ENCODE measurements at places on chromosomes 6 and 20.
A peak's percentile ranks its signal among the peaks of the same experiment; 100 is the strongest.

DNA sequence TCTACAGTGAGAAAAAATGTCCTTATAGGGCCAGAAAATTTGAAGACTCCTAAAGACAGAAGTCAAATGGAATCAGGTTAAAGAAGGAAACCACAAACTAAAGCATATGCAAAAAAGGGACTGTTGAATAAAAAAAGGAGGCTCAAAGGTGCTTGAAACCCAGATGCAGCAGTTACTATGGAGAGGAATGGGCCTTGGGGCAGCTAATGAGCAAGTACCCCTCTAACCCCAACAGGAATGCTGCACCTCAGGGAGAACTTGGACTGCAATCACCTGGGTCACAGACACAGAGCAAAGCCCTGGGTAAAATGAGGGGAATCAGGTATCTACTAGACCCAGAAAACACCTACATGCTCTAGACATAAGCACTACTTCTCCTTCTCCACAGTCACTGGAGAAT is 313.9 kb downstream of the UBE3D start:
- DNase-seq = no peak

DNA sequence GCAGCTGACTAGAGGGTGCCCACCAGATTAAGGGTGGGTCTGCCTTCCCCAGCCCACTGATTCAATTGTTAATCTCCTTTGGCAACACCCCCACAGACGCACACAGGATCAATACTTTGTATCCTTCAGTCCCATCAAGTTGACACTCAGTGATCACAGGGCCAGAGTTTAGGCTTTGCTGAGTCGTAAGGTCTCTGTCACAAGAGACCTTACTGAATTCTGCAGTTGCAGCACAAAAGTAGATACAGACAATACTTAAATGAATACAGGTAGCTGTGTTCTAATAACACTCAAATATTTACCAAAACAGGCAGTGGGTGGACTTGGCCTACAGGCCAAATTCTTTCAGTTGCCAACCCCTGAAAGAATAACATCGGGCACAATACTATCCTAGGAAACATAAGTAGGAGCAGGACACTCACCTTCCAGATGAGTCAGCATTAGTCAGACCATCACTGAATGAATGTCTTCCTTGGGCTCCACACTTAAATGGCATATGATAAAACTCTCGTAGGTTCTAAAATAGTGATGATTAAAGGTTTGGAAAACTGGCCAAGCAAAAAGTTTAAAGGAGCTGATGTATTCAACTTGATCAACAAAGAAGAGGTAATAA is 190.0 kb downstream of the UBE3D start:
- peak; percentile 75 for DNase-seq

DNA sequence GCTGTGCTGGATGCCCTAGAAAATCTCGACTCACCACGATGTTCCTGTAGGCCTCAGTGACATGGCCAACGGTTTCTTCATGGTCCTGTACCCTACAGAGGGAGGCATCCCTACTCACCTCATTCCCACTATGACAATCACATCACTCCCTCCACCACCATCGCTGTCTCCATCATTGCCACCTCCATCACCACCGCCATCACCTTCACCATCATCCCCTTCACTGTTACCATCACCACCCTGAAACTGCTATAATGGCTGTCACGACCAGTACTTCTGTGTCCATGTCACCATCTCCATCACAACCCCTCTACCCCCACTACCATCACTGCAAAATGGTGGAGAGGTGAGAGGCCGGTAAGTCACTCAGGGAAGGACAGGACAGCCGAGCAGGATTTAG is 29.8 kb upstream of the MRPS18A start:
- no peak for DNase-seq

GRCh38 chr6:96792561-96793190 is 44.6 kb downstream of the GPR63 start:
- no peak for DNase-seq

DNA sequence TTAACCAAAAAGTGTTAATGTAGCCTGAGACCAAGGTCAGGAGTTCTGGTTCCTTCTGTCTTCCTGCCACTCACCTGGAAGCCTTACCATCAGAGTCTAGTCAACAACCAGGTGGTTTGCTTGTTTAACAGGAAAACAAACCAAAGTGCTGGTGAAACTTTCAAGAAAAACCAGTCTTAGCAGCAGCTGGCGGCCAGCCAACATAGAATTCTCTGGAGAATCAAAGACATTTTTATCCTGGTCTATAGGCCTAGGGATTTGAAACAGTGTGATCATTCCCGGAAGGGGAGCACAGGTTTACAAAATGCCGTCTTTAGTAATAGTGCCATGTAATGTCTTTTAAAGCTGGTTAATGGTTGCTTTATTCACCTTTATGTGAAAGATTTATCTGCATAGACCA is 146.6 kb upstream of the AKIRIN2 start:
- no peak for DNase-seq

GRCh38 chr6:36227379-36228228 is 31.1 kb downstream of the BRPF3 start:
- DNase-seq = no peak

GRCh38 chr6:120869397-120869796 is 464.9 kb downstream of the TBC1D32 start:
- no peak for DNase-seq

DNA sequence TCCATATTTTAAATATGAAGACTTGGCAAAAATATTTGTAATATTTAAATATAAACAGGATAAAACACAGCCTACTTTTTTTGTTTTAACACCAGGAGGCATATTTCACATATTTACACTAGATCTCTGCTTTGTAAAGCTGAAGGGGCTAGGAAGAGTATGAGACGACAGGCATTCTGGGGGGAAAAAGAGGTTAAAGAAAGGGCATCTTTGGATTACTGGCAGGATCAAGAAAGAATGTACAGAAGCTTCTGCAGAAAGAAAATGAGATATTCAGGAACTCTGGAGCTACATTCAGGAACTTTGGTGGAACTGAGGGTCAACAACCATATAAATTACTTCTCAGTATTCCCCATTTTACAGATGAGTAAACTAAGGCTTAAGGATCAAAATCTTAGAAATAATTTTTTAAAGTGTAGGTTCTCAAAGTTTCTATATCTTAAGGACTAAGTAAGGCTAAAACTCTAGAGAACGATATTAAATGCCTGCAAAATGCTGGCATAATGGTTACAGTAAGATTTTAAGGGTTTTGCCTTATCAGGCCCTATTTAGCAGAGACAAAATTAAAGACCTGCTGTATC is 156.5 kb downstream of the CDK19 start:
- no peak for DNase-seq

GRCh38 chr6:170253910-170254269 is 37.0 kb downstream of the DLL1 start:
- DNase-seq = no peak

DNA sequence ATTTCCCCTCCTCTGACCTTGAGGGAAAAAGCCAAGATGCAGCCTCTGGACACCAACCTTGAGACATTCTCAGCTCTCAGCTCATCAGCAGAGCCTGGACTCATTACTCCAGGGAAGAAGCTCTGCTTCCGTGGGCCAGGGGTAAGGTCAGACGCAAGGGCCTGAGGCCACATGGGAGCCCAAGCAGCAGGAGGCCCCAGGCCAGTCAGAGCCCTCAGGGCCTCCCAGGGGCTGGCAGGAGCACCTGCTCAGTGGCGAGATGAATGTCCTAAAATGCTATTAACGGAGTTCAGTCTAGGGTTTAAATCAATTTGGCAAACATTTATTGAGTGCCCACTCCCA is 208.6 kb downstream of the ERMARD start:
- no peak for DNase-seq

DNA sequence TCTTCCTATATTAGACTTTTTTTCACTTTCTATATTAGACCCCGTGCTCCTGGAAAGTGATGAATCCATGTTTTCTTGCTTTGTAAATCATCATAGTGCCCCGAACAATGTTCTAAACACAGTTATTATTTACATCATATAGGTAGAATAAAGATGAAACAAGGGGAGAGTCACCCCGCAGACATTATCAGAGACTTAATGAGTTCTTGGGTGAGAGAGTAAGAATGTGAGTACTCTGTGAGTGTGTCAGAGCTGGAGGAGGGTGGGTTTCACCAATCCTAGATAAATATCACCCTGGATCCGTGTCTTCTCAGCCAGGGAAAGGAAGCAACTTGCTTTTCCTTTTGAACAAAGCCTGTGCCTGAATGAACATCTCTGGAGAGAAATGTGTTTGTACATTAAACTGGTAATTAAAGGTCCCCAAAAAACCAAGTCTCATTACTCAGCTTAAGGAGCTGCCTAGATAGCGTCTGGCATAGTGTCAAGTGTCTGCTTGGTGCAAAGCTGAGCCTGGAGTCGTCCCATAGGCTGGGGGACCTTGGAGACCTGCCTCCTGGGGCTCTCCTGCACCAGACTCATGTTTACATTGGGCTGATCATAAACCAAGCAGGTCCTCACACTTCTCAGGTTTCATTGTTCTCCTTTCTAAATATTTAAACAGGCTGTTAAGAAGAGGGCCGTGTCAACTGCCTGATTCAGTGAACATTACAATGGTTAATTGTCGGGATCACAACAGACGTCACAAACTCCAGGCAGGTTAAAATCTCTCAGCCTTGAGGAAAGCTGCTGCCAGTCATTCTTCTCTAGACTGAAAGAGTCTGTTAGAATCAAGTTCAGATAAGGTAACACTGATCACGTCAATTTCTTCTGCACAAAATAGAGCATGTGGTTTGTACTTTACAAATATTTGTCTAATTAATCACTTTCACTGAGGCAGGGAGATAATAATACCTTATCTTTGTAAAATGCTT is 179.7 kb upstream of the MYLIP start:
- no peak for DNase-seq

- no peak for DNase-seq
These were observed 179.0 kb upstream of the MAP3K7 start for GRCh38 chr6:90765895-90766294.

DNA sequence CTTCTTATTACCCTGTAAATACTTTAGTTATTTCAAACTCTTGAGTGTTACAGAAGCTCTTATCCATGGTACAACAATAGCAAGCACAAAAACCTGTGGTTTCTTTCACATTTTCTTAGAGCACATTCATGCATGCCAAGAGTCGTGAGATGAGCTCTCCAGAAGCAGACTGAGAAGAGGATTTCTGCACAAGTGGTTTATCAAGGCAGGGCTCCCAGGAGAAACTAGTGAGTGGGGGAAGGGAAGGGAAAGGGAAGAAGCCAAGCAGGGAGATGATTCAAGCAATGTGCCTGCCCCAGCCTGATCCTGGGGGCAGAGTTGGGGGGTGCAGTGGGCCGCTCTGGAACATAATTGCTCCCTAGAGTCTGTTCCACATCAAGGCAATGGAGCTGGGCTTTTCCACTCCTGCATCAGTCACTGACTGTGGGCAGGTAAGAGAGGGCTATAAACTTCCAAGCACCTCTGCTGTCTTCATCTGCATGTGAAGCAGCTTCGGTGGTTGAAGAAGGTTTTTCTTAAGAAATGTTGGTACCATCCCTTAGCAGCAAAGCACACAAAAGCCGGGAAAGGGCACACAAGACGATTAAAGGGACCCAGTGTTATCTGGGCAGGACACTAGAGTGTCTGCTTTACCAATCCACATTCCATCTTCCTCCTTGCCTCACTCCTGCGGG is 152.1 kb downstream of the PLCB4 start:
- DNase-seq = peak; percentile 96

Measured in fibroblast of skin of abdomen (primary cell).